ENCODE measurements at places on chromosomes 5 and 9.

DNA sequence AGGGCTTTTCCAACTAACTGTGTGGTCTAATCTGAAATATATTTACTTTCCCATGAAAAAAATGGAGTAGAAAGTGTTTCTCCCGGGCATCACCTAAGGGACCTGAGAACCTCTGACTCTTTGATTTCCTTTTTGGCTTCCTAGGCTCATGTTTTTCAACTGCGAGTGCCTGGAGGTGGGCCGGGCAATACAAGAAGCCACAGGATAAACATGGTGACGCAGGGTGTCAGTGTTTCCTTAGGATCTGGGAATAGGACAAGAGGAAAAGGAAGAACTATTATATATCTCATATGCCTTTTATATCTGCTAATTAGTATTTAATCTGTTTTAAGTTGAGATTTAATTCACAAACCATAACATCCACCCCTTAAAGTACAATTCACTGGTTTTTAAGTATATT is 11.4 kb upstream of the LECT2 start:
- DNase-seq: no peak

DNA sequence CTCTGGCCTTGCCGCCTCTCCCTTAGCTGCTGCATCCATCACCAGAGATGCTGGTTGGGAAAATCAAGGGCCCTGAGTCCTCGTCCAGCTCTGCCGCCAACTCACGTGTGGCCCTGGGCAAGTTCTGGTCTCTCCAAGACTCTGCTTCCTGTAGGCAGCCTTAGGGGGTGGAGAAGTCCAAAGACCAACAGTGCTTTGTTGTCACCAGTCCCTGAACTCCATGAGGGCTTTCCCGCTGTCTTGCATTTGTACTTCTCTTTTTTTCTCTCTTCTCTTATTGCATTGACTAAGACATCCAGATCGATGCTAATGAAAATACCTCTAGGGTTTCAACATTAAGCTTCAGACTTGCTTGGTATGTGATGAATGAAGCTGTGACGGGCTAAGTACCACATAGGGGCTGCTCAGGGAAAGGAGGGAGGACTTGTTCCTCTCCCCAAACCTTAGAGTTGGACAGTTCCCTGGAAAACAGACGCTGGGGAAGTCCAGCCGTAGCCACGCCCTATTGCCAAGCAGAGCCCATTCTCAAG is 63.7 kb upstream of the STXBP1 start:
- DNase-seq: no peak

DNA sequence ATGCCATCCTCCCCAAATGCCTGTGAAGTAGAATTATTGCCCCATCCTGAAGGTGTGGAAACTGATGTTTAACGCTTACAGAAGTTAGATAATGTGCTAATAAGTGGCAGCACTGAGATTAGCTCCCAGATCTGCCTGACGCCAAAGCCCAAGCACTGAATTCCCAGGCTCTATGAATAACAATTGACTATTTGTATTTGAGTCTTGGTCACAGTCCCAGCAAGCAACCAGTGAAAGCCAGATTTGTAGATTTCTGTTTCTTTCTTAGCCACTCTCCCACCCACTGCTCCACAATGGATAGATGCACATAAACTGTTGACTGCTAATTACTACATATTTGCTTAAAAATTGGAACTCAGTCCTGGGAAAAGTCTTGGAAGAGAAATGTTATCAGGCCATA is 34.4 kb downstream of the FAM240B start:
- no peak for DNase-seq

- no peak for DNase-seq
Measured at GRCh38 chr9:107036367-107036766, 173.4 kb downstream of the ZNF462 start.

DNA sequence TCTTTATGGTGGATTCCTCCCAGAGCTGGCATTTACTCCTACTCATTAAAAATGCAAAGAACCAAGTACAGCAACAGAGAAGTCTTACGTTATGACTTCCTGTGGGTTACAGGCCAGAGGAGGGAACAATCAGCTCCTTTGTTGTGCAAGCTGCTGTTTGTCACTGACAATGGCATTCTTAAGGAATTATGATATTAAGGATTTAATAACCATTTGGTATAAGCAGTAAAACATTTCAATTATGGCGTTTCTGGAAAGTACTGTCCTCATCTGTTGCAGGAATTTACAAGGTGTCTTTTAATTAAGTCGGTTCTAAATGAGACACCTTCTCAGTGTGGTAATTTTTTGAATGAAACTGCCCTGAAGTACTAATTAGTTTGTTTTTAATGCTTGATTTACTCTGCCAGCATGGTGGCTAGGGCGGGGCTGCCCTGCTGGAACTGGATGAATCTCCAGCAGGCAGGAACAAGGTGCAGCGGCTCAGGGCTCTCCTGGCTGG is 49.1 kb upstream of the VDAC1 start:
- no peak for DNase-seq

GRCh38 chr5:128965638-128966302 is 482 bp downstream of the SLC27A6 start:
- DNase-seq: no peak

GRCh38 chr5:112684737-112685136 is 52.9 kb upstream of the APC start:
- no peak for DNase-seq

DNA sequence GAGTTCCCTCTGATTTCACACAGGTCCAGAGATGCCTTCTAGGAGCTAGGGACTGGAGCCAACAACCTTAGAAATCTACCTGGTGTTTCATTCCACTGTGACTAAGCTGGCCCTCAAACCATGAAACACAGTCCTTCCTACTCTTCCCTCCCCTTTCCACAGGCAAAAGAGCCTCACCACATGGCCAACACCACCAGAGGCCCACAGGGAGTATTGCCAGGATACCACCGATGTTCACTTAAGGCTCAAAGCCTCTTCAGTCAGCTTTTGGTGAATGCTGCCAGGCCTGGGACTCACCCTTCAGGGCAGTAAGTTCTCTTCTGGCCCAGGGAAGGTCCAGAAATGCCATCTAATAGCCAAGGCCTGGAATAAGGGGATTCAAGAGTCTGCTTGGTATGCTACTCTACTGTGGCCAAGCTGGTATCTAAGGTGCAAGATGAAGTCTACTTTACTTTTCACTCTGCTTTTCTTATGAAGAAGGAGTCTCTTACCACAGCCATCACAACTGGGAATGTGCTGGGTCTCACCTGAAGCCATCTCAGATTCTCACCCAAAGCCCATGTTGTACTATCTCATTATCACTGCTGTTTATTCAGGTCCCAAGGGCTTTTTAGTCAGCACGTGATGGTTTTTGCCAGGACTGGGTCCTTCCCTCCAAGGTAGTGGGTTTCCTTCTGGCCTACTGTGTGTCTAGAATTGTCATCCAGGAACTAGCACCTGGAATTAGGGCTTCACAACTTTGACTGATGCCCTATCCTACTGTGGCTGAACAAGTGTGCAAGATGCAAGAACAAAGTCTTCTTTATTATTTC is 1018.4 kb downstream of the TAF11L14 start:
- no peak for DNase-seq

GRCh38 chr5:41747708-41748107 is 122.5 kb downstream of the OXCT1 start:
- DNase-seq: no peak

GRCh38 chr5:147673266-147673665 is 109.3 kb downstream of the JAKMIP2 start:
- no peak for DNase-seq

GRCh38 chr5:95086927-95087815 is 197.7 kb downstream of the MCTP1 start:
- DNase-seq: no peak

Measured in neuronal stem cell (in vitro differentiated cells).